ENCODE measurements at places on chromosomes 6 and 20.
A peak's percentile ranks its signal among the peaks of the same experiment; 100 is the strongest.

DNA sequence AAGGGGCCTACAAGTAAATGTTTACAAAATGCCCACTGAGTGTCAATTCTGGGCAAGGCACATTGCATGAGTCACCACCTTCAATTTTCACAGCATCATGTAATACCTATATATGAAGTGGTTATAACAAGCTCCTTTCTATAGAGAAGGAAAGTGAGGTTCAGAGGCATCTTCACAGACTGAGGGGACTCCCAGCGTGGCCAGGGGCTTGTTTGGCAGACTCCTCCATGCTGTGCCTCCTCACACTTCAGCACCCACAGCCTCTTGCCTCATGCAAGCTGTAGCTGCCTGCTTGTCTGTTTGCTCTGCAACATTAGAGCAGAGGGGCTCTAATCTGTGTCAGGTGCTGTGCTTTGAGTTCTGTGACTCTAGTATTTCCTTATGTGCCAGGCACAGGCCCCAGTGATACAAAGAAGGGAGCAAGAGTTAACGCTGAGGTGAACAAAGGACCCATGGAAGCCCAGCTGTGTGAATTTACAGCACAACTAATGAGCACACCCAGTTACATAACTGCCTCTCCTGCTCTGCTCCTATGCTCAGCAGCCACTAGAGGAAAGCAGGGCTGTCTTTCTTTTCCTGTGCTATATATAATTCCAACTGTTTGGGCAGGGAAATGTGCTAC is 72.3 kb downstream of the ZHX3 start:
- DNase-seq = no peak

- no peak for DNase-seq
Measured at GRCh38 chr6:91298543-91299145, 711.8 kb upstream of the MAP3K7 start.

DNA sequence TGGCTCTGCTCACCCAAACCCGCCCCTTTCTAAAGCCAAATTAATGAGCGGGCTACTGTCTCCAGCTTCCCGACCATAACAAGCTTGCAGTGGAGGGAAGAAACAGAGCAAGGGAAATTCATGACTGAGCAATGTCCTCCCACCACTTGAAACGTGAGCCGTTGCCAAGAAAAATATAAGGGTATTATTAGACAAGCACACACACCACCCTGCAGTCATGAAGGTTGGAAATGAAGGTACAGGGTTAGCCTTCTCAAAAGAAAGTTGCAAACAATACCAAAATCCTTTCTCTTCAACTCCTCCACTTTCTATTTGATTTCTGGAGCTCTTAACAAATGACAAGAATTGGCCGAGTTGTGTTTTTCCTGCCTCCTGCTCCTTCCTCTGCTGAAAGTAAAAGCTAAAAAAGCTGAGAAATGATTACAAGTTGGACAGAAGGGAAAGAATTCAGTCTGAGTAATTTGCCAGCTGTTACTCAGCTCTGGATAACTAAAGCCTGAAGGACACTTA is 151.1 kb upstream of the B3GAT2 start:
- DNase-seq = no peak

DNA sequence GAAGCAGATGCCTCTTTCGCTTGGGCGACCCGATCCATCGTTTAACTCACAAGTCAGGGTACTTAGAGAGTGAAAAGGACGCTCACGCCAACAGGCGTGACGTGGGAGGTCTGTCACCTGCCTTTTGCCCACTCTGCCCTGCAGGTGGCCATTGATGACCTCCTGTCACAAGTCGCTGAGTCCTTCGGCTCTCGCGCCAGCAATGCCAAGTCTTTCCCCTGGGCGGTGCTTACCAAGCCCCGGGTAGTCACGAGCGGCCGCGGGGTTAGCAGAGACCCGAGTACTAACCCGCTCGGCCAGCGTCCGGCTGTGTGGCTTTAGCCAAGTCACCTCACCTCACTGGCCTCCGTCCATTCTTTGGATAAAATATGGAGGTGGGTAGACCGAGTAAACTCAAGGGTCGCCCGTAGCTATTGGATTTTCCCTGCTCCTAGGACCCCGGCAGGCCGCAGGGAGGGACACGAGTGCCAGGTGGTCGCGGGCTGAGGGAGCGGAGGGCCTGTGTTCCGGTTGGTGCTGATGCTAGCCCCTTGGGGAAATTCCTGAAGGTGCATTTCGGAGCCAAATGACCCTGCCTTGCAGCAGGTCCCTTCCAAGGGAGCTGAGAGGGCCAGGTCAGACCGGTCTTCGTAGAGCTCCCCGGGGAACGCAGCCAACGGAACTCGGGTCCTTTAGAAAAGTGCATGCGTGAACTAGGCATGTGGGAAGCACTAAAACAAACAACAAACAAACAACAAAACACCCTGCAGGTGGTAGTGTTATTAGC is 668 bp downstream of the PKIB start:
- no peak for DNase-seq

DNA sequence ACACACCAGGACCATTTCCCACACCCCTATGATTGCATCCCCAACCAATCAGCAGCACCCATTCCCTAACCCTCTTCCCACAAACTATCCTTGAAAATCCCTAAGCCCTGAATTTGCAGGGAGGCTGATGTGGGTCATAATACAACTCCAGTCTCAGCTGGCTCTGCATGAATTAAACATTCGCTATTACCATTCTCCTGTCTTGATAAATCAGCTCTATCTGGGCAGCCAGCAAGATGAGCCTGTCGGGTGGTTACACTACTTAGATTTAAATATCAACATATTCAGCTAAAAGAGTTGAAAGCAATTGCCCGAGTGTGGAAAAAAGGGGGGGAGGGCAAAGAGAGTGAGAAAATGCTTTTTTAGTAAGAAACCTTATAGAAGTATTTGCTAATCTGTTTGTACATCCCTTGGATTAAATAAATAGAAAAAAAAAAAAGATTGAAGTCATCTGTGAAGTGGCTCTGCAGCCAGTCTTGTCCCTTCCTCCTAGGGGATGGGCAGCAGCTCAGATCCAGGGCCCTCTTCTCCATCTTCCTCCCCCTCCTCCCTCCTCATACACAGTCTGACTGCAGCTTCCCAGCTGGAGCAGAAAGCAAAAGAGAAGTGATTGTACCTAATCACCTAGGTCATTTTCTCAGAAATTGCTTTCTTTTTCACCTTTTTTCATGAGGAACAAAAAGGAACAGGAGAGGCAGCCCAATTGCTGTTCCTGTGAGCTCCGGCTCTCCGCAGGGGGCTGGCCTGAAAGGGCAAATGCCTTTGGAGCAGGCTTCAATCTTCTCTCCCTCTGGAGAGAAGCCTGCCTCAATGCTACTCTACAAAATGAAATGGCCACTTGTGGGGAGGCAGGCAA is 356.6 kb upstream of the SULF2 start:
- no peak for DNase-seq

DNA sequence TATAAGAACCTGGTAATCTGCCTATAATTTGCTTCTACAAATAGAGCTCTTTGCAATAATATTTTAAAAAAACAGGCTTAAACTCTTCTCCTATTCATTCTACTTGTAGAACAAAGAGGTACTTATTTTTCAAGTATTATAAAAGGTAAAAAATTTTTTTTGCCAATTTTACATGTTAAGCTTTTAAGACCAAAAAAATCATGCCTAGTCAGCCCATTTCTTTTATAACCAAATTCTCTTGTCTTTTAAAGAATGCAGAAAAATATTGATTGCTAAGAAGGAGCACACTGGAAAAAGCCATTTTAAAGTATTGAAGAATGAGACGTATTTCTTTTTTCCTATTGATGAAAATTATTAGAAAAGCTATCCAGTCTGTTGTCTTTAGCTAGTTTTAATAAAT is 54.1 kb upstream of the BCLAF1 start:
- no peak for DNase-seq

- peak; percentile 86 for DNase-seq
Measured at GRCh38 chr6:14857501-14857900, 388.4 kb upstream of the JARID2 start.

- DNase-seq = no peak
Measured at GRCh38 chr6:3309391-3310050, 50.8 kb downstream of the PSMG4 start.

GRCh38 chr20:54268941-54269340 is 61.1 kb downstream of the PFDN4 start:
- no peak for DNase-seq

DNA sequence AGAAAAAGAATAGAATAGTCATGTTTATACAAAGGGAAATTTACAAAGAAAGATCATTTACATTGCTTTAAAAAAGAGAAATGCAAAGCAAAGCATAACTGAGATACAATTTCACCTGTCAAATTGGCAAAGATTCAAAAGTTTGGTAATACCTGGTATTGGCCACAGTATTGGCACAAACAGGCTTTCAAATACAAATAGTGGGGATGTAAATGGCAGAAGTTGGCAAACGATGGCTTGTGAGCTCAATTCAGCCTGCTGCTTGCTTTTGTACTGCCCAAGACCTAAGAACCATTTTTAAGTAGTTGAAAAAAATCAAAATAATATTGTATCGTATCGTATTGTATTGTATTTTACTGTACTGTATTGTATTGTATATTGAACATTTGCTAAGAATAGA is 194.5 kb upstream of the JAG1 start:
- no peak for DNase-seq

DNA sequence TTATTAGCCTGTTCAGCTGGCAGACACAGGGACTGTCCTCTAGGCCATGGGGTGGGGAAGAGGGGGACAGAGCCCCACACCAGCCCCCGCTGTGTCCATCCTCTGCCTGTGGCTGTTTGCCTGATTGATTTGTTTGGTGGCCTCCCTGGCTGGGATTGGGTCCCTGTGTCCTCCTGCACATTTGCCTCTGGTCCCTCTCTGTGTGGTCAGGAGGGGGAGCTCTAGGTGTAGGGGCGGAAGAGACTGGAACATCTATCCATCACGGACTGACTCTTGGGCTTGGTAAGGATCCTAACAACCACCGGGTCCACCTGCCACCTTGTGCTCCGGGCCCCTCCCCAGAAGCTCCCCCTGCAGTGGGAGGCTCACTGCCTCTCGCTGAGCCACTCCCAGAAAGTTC is 38.4 kb upstream of the CCDC167 start:
- DNase-seq = no peak

DNA sequence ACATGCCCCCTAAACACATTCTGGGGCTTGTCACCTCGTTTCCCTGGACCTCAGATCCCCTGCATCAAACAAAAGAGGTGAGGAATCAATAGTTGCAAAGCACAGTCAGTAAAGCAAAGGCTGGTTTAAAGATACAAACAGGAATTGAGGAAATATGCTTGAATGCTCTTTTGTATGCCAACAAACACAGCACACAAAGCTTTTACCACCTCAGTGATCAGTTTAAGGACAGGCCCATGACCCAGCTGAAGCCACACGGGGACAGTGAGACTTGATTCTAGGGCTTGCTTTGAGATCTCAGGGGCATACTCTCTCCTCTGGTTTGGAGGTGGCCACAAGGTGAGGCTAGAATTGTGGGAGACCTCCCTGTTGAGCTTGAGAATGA is 182.9 kb upstream of the CST7 start:
- no peak for DNase-seq

DNA sequence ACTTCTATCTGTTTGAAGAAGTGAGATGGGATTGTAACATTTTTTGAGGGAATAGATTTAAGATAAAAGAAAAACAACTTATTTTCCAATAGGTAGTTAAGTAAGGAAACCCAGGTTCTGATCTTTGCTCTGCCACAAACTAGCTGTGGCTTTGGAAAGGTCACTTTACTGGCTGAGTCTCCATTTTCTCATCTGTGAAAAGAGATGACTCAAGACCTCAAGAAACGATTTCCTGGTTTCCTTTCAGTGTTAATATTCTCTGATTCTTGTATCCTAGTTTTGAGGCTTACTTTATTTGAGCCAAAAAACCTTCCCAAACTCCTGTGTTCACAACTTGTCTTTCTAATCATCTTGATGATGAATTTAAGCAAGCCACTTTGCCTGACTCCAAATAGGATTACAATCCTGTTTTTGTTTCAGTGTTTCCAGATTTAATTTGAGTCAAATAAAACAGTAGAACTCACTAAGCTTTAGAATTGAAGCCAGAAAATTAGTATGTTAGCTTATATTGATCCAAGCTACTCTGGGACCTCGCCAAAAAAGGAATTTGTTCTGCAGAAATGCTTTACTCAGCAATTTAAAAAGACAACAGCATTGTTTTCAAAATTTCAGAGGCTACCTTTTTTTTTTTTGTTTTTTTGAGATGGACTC is 51.1 kb downstream of the ENPP1 start:
- DNase-seq = no peak

- no peak for DNase-seq
Measured at GRCh38 chr20:11982289-11982954, 64.7 kb downstream of the BTBD3 start.

- no peak for DNase-seq
Measured at GRCh38 chr6:122202576-122203137, 196.8 kb upstream of the HSF2 start.

DNA sequence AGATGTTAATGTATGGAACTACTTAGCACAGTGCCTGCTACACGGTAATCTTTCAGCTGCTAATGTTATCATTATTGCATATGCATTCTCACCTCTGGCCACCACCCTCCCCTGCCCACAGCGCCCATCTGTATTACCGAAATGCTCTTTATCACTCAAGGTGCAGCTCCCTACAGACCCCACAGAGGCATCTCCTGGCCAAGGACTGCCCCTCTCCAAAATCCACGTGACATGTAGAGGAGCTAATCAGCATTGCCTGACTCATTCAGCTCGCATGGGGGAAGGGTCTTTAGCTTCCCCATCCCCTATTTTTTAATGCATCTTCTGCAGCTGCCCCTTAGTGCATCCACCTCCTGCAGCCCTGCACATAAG is 41.8 kb downstream of the SLC22A23 start:
- no peak for DNase-seq

DNA sequence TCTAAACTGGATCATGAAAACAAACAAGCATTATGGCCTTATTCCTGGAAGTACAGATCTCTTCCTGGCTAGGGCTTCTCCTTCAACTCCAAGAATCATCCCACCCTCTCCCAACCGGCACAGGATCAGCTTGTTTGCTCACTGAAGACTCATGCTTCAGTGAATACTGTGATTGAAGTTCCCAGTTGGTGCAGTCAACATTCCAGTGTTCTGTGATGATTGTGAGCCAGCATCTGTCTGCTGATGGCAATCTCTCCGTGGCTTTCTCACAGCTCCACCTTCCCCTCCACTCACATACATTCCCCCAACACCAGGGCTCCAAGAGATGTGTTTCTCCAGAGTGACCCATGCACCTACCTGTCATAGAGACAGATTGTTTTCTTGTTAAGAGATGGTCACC is 421.3 kb upstream of the BTBD3 start:
- DNase-seq = no peak

GRCh38 chr6:3228046-3228671 is 706 bp upstream of the TUBB2B start:
- DNase-seq = no peak

DNA sequence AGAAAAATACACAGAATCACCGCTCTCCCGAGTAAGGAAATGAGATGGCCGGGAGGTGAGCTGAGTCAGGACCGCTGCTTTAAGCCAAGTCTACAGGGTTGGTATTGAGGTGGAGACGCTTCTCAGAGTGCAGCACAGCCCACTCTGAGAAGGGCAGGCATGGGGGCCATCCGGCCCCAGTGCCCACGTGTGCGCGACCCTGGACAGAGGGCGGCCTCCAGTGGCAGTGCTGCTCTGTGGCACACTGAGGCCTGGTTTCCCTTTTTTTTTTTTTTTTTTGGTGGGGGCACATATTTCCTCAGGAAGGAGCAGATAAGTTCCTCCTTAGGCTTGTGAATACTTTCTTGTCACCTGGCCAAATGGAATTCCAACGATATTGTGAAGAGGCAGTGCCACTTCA is 88.8 kb downstream of the FOXC1 start:
- no peak for DNase-seq

GRCh38 chr6:80210618-80211017 is 104.1 kb downstream of the BCKDHB start:
- DNase-seq = no peak

GRCh38 chr20:22698259-22698842 is 114.0 kb upstream of the FOXA2 start:
- DNase-seq = no peak

GRCh38 chr6:3019065-3019464 is 19.4 kb downstream of the NQO2 start:
- DNase-seq = no peak

Data from CD8-positive, alpha-beta memory T cell (primary cell).